Small intestine (tissue), 16 donors: ENCODE measurements at places on chromosomes 5 and 9.

DNA sequence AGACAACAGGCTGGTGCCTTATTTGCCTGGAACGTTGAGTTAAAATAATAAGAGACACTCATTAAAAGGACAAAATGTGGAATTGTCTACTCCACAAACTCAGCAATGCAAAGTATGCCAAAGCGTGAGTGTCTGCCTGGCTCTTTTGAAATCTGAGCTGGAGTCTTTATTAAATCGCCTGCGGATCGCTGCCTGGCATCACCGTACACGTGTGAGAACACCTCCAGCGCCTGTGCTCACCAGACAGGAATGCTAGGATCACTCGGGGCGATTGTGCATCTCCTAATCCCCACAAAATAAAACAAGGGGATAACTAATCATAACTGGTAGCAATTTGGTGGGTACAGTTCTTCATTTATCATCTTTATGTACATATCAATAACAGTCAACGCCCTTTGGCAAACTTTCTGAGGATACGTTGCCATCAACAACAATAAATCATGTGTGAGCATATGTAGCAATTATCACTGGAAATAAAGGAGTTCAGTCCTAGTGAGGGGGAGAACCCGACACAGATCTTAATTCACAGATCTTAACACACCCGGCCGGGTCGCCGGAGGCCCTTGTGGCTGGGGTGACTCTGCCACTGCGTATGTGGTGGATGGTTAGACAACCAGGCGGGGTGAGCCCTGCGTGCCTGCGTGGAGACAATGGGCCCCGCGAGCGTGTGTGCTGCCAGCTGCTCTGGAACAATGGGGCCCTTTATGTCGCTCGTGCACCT, 284.9 kb upstream of the IRX1 start:
- no peak for DNase-seq

DNA sequence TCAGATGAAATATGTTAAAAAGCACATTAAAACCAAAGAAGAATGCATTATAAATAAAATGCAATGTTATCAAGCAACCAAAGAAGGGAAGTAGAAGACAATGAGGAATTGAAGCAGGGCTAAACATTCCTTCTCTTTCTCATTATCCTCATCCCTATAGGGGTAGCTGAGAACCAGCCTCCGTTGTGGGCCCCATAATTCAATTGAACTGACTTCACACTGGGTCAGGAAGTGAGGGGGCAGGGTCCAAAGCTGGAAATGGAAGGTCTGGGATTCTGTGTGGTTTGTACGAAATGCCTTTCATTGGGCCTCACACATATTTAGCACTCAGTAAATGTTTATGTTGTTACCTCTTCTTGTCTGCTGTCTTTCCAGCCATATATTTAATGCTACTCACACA, 220.4 kb upstream of the CD180 start:
- DNase-seq = no peak

DNA sequence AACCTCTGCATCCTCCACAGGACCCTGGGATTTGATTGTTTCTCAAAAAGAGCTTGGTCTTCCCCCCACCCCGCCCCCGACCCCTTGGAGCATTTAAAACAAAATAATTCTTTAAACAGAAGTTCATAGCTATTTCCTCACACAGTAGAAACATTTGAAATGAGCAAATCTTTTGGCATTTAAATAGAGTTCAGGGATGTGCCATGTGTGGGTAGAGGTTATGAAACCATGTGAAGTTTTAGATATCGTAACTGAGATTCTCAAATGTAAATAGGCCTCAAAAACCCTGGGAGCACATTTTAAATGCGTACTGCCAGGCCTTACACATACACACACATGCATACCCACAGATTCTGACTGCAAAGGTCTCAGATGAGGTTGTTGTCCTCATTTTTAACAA, 66.5 kb downstream of the EPB41L4B start:
- DNase-seq = no peak

DNA sequence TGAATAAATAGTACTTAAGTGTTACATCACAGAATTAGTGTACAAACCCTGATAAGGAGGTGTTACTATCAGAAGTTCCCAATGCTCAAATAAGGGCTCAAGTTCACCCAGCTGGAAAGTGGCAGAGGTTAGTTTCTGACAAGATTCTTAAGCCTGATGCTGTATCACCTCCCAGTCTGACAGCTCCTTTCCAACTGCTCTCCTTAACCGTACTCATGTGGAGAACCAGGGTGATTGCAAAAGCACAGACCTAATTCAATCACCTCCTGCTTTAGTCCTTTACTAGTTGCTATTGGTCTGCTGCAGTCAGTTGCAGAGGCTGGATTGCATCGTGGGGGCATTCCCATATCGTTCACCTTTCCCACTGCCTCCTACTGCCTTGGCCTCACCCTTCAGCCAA, 100.4 kb upstream of the ZNF618 start:
- no peak for DNase-seq

- DNase-seq = peak; percentile 68
These were observed 1.5 kb downstream of the SMIM32 start for GRCh38 chr5:136191304-136192014.

GRCh38 chr9:1443450-1443849, 393.3 kb downstream of the DMRT2 start:
- no peak for DNase-seq

GRCh38 chr5:128791312-128791711, 174.0 kb upstream of the SLC27A6 start:
- DNase-seq = no peak

DNA sequence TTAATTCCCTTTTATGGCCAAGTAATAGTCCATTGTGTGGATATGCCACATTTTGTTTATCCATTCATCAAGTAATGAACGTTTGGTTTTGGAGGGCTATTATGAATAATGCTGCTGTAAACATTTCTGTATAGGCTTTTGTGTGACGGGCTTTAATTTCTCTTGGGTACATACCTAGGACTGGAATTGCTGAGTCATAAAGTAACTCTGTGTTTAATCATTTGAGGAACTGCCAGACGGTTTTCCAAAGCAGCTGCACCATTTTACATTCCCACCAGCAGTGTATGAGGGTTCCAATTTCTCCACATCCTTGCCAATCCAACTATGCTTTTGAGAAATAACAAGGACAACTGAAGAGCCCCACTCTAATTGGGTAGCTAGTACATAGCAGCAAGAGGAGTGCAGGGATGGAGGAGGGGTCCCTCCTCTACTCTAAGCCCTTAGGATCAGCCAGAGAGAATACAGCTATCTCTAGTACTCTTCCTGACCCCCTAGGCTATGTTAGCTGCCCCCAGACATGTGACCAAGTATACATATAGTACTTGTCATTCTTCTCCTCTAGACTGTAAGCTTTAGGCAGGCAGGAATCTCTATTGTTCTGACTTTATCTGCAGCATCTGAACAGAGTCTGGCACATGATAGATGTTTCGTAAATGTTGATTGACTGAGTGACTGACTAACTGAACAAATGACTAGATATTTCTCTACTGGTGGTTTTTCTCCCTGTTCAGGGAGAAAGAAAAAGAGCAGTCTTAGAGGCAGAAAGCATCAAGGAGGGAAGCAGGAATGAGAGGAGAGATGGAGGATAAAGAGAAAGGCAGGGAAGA, 22.1 kb upstream of the MATR3 start:
- peak; percentile 36 for DNase-seq

DNA sequence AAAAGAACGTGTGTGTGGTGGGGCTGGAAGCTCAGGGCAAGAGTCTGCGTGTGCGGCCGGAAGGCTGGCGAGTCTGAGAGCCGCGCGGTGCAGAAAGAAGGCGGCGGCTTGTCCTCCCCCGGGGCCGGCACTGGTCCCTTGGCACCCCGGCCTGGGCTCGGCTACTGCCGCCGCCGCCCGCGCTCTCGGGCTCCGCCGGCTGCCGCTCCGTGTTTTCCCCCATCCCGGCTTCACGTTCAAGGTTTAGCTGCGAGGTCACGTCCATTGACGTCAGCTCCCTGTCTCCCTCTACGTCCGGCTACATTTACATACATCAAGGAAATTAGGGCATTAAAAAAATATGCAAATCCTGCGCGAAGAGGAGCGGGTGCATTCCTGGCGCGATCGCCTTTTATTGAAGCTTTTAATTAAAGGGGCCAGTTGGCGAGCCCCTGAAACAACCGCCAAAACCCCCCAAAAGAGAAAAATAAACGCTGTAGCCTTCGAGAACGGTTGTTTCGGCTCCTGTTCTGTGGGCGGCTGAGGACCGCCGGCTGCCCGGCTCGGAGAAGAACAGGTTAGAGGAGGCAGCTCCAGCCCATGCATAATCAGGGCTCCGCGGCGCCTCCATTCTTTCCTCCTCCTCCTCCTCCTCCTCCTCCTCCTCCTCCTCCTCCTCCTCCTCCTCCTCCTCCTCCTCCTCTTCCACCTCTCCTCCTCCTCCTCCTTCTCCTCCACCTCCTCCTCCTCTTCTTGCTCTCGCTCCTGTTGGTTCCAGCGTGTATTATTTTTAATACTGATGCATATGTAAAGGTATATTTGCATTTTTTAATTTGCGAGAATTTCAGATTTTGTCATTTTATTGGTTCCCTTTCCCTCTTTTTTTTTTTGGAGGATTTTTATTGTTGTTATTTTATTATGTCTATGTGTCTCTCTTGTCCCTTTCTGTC, 207.0 kb downstream of the MEF2C start:
- peak; percentile 59 for DNase-seq

DNA sequence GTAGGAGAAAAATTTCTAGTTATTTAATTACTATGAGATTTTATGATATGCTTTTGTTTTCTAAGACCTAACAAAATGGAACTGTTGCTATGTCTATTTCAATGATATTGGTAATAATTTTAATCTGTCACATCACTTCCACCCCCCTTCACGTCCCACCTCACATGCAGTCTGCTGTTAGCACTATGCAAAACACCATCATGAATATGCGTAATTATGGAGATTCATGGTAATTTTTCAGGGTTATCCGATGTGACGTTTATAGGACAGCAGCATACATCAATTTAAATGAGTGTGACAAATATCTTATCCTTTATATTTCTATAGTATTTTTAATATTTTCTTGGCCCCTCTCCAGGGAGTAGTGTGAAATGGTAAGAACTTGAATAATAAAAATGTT, 283.8 kb upstream of the TMEM161B start:
- no peak for DNase-seq

DNA sequence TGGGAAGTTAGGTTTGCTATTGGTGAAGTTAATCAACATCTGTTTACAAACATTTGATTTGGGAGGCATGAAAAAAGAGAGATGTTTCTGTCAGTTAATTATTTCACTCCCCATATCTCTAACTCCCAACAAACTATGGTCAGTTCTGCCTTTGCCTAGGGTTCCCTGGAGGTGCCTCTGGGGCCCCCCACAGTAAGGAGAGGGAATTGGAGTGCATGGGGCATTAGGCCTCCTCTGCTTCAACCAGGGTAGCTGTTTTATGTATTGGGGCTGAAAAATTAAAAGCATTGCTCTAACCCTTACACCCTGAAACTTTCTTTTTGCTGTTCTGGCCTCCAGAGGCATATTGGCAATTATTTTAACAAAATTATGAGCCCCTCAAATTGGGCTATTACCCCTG, 32.3 kb downstream of the RUSC2 start:
- DNase-seq = no peak

DNA sequence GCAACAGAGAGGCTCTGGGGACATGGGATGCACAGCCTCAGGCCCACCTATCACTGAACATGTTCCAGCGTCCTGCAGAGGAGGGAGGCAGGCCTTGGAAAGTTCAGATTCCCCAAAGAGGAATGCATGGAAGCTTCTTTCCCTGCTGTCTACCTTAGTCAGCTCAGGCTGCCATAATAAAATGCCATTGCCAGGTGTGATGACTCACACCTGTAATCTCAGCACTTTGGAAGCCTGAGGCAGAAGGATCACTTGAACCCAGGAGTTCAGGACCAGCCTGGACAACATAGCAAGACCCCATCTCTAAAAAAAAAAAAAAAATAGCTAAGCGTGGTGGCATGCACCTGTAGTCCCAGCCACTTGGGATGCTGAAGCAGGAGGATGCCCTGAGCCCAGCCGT, 24.5 kb upstream of the TOR1B start:
- DNase-seq = no peak

DNA sequence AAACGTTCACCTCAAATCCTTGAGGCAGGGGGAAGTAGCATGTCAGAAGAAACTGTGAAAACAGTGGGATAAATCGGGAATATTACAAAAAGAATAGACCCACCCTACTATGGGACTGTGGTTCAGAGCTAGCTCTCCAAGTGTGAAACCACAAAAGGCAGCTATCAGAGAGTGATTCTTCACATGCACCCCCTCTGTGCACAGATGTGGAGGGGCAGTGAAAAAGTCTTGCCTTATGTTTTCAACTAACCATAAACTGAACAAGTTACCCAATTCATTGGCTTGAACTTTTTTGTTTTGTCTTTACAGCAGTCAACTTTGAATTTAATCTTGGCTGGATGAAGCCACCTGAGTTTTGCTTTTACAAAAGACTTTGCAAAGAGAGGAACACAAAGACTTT, 98.8 kb upstream of the NR4A3 start:
- DNase-seq = no peak
